ENCODE measurements at places on chromosomes 11 and 22.

DNA sequence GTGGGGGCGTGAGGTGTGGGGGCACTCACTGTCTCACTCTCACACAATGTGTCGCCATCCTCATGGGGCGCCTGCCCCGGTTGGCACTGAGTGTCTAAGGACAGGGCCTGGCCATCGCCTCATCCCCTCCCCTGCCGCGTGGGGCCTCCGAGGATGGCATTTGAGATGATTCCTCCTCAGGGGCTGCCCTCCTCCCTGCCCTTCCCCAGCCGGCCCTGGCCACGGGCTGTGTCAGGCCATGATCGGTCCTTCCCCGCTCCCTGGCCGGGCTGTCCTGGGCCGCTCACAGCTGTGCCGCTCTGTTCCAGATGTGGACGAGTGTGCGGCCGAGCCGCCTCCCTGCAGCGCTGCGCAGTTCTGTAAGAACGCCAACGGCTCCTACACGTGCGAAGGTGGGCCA is 4.5 kb downstream of the CRELD2 start:
- no peak for DNase-seq

- DNase-seq, result peak; percentile 64
Measured at GRCh38 chr11:65625628-65626342, 10.2 kb downstream of the PCNX3 start.

DNA sequence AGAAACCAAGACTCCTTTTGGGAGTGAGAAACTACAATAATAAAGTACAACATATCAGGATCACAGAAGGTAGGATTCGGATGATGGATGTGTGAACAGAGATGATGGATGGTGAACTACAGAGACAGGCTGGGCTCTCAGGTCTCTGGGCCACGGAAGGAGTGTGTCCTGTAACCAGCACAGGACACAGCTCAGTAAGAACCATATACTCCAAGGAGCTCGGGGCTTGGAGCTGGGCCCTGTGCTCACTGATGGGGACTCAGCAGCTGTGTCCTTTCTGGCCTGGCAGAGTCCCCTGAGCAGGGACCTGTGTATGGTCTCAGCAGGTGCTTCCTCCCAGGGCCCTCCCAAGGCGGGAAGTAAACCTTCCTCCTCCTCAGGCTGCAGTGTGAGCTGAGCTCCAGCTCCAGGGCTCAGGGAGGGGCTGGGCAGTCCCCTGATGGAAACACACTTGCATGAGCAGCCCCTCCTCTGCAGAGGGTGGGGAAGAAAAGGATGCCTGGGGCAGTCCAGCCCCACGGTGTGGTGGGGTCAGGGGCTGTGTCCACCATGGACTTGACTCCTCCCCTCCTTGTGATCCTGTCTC is 39.8 kb upstream of the TOP3B start:
- no peak for DNase-seq

DNA sequence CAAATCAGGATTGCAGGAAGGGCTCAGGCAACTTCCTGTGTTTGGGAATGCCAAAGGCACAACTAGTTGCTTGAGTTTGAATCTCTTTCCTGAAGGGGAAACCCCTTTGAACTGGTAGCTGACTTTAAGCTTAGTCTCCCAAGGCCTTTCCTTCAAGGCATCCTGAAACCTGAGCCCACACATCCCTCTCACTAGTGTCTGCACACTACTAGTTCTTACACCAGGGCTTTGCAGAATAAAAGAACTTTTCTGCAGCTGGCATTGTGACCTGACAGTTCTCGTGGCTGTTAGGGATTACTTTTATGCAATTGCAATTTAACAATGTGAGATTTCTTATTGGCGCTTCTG is 95.4 kb downstream of the EXT2 start:
- no peak for DNase-seq

DNA sequence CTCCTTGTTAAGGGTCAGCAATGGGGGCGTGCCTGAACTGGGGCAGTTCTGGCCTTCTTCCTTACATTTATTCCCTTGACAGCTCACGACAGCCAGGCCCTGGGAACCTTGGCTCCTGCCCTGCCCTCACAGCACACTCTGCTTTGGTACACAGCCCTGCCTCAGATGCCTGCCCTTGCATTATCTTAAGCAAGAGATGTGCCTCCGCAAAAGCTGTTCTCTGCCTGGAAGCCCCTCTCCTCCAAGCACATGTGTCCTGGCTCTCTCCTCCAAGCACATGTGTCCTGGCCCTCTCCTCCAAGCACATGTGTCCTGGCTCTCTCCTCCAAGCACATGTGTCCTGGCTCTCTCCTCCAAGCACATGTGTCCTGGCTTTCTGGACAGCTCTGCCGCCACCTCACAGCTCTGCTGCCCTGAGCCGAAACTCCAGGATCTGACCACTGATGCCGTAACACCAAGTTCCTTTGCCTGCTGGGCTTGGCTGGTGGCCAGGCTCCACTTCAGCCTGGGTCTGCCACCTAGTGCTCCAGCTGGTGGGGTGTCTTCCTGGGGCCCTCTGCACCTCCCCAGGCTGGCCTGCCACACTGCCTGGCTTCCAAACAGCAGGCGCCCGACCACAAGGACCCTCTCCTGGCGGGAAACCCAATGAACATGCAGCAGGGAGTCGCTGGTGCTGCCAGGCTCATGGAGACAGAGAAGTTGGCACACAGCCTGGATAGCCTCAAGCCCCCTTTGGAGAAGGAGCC is 53.0 kb downstream of the SCUBE1 start:
- no peak for DNase-seq

- no peak for DNase-seq
Measured at GRCh38 chr22:20508815-20509271, 1.4 kb downstream of the MED15 start.

GRCh38 chr11:17408026-17408425 is 19.6 kb upstream of the KCNJ11 start:
- no peak for DNase-seq

GRCh38 chr11:119878990-119879389 is 150.0 kb upstream of the NECTIN1 start:
- DNase-seq, result no peak

DNA sequence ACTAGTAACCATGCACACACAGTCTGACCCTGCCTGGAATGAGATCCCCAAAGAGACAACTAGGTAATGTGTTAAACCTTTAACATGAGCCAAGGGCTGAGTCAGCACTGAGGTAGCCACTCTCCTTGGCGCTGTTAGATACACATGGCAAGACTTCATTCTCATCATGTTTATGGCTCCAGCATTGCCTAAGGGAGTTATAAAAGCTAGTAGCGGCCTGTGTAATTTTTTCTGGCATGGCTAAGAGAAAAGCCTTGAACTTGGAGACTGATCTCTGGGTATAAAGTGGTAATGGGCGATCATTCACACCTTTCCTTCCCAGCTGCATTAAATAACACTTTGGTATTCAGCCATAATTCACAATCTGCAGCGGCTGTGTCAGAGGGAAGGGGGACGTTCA is 779.7 kb upstream of the LRRC4C start:
- no peak for DNase-seq

- DNase-seq, result no peak
Measured at GRCh38 chr11:14669958-14670357, 26.4 kb downstream of the PDE3B start.

GRCh38 chr11:71197096-71197495 is 55.3 kb downstream of the SHANK2 start:
- no peak for DNase-seq

DNA sequence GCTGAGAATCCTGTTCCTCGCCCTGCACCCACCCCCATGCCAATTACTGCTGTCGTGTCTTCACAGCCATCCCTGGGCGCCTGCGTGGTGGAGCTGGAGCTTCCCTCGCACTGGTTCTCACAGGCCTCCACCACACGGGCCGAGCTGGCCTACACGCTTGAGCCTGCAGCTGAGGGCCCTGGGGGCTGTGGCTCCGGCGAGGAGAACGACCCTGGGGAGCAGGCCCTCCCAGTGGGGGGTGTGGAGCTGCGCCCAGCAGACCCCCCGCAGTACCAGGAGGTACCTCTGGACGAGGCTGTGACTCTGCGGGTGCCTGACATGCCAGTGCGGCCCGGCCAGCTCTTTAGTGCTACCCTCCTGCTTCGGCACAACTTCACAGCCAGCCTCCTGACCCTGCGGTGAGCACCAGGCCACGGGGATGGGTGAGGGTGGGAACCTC is 4.3 kb downstream of the TMEM132A start:
- no peak for DNase-seq

- no peak for DNase-seq
Measured at GRCh38 chr22:20213833-20214708, 54.0 kb downstream of the RTN4R start.

GRCh38 chr11:724049-724777 is 18.2 kb downstream of the EPS8L2 start:
- DNase-seq, result no peak

DNA sequence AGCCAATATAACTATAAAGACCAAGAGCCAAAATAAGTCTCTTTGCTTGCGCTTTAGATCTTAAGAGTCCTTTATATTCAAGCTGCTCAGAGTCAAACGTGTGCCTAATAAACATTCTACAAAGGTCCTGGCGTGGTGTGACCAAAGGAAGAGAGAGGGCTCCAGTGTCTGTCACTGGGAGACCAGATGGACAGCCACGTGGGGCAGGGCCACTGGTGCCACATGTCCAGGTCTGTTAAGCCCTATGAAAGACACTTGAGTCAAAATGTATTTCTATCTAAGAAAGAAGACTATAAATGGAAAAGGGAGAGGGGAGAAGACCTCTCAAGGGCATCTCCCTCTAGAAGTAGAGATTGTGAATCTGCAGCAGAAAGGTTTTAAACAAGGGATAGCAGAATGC is 32.2 kb upstream of the EHF start:
- DNase-seq, result no peak

Measured in CD4-positive, CD25-positive, alpha-beta regulatory T cell (primary cell).